NAMALWA (cell line): ENCODE measurements at places on chromosomes 12 and 14.
A peak's percentile ranks its signal among the peaks of the same experiment; 100 is the strongest.

DNA sequence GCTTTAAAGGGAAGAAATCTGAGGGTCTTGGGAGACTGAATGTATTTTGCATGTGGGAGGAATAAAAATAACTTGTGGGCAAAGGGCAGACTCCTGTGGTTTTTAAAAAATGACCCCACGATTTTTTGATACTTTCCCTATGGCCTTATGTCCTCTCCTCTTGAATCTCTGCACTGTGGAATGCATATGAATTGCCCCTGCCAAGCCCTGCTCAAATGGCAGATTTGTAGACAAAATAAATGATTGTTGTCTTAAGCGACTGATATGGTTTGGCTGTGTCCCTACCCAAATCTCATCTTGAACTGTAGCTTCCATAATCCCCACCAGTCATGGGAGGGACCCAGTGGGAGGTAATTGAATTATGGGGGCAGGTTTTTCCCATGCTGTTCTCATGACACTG is 223.8 kb downstream of the DACT1 start:
- no peak for DNase-seq

DNA sequence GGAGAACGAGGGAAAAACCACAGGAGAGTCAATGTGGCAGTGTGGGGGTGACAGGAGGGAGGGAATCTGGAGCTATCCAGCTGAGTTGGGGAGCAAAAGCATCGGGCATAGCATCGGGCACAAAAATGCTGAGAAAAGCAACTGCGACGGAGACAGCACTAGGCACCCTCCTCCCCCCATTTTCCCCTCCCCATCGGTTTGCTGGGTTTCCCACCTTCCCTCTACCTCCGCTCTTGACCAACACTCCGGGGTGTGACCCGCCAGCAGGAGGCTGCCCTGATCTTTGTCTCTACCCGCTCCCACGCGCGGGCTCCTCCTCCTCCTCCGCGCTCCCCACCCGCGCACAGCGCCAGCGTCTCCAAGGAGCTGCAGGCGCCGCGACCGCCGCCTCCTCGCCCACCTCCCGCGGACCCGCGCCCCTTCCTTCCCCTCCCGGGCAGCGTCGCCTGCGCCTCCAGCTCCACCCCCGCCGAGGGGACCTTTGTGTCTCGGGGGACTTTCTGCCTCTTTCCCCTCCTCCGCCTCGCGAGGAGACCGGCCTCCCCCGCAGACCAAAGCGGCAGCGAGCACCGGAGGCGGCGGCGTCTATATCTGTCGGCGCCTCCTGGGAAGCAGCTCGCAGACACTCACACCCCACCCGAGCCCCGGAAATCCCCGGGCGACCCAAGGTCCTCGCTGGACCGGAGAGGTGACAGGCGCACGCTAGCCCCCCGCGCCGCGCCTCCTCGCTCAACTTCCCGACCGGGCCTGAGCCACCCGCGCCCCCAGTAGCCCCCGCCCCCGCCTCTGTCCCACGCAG is 920 bp downstream of the CDK17 start:
- peak; percentile 78 for DNase-seq

GRCh38 chr14:63493246-63493645 is 49.9 kb downstream of the PPP2R5E start:
- no peak for DNase-seq

GRCh38 chr12:27696864-27697564 is 767 bp downstream of the REP15 start:
- no peak for DNase-seq
